ENCODE measurements at places on chromosomes 12 and 14.

GRCh38 chr12:95773320-95773719 lies 17.2 kb downstream of the NTN4 start:
- no peak for DNase-seq

DNA sequence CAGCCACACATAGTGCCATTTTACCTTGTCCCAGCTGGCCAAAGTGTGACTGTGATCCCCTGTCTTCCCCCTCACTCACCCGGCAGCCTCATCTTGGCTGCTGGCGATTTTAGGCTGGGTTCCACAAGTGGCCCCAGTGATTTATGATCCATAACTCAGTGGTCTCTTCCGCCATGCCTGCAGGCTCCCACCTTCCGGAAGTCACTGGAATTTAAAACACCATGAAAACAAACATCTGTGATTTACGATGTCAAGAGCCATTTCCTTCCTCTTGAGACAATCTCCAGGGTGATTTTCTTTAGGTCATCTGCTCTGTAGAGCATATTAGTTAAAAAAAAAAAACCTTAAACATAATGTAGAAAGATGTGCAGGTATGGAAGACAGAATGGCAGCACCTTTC lies 282.3 kb downstream of the CACNA1C start:
- peak; percentile 28 for DNase-seq

DNA sequence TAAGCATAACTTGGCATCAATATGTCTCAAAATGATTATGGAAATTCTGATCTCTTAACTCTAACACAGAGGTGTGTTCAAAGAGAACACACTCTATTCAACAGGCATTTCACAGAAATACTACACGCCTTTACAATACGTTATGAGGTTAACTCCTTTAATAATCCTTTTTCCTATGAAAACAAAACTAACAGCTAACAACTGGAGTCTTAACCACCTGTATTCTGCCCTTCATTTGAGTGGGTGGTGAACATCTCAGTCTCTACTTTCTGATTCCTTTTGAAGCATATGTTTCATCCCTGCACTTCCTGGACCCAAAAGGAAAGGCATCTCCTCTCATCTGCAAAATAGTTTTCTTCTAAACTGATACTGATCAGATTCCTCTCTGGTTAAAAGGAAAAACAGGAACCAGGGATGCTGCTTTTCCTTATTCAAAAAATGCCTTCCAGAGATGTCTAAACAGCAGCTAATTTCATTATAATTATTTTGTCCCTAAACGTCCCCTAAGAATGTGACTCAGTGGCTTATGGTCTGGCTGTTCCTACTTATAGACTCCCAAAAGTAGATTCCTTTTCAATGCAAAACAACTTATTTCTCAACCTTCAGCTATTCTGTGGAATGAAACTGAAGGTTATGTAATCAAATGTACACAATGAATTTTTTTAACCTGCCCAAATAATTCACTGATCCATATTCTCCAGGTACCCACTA lies 24.1 kb downstream of the ITPR2 start:
- DNase-seq = no peak

GRCh38 chr12:45415393-45415817 lies 199.5 kb downstream of the ANO6 start:
- peak; percentile 93 for DNase-seq

- DNase-seq = no peak
Measured at GRCh38 chr12:127342861-127343260, 924.1 kb upstream of the TMEM132C start.

GRCh38 chr14:39621678-39622077 lies 189.4 kb upstream of the FBXO33 start:
- no peak for DNase-seq

- DNase-seq = no peak
Measured at GRCh38 chr14:37124614-37125013, 47.8 kb downstream of the SLC25A21 start.

DNA sequence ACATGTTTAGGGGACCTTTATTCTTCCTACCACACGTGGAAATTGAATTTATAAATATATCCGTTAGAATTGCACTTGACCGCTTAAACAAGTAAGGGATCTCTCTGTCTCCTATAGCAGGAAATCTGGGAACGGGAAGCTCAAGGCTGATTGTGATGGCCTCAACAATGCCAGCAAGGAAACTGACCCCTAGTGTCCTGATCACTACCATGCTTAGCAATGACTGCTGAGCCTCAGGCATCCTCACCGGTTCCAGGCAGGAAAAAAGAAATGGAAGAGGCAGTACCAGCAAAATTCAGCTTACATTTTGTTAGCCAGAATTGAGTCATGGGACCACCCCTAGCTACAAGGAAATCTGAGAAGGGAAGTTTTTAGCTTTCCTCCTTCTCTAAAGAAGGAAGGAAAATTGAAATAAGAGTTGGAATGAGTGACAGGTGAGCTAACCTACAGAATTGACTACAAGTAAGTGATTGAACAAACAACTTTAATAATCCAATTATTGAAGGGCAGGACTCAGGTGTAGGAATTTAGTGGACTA lies 43.9 kb upstream of the AMN1 start:
- DNase-seq = no peak

GRCh38 chr14:44135972-44136371 lies 371.1 kb downstream of the FSCB start:
- no peak for DNase-seq

- no peak for DNase-seq
Measured at GRCh38 chr14:22641846-22642245, 2.3 kb downstream of the OR6J1 start.

GRCh38 chr12:63129927-63130326 lies 21.1 kb downstream of the AVPR1A start:
- DNase-seq = no peak
